ENCODE measurements at places on chromosomes 13 and 19.

DNA sequence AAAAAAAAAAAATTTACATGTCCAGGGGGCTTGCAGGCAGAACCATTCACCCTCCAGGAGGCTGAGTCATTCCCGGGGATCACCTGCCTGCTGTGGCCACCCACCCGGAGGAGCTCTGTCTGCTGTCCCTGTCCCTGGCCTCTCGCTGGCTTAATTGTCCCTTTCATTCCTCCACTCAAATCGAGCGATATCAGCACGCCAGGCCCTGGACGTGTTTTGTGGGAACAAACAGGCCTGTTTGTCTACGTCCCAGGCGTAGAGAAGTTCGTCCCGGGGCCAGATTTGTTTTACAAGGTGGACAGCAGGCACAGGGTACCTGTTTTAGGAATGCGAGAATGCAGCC lies 21.2 kb downstream of the SULT2B1 start:
- no peak for DNase-seq

- DNase-seq: no peak
Measured at GRCh38 chr13:111204438-111205177, 89.5 kb downstream of the ARHGEF7 start.

DNA sequence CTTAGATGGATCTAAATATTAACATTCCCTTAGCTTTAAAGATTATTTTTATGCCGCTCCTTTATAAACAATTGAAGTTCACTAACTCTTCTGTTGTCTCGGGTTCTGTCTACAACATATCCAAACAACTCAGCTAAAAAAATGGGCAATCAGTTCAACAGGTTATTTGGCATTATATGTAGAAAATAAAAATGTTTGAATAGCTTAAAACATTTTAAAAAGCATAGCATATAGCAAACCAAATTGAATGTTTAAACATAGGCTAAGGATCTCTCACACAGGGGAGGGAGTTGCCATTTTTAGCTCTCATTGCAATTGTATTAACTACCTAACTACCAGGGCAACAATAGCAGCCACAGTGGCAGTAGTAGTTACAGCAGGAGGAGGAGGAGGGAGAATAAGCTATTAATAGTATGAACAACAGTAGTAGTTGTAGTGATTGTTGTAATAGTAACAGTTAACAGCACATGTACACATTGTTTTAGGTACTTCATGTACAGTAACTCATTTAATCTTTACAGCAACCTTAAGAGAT lies 404.2 kb downstream of the KCNRG start:
- DNase-seq: peak; percentile 40

- DNase-seq: no peak
Measured at GRCh38 chr13:28864544-28864943, 44.4 kb downstream of the MTUS2 start.

- no peak for DNase-seq
Measured at GRCh38 chr19:50051964-50052363, 26.2 kb downstream of the ZNF473 start.

- DNase-seq: no peak
Measured at GRCh38 chr13:45303026-45303425, 38.0 kb downstream of the TPT1 start.

DNA sequence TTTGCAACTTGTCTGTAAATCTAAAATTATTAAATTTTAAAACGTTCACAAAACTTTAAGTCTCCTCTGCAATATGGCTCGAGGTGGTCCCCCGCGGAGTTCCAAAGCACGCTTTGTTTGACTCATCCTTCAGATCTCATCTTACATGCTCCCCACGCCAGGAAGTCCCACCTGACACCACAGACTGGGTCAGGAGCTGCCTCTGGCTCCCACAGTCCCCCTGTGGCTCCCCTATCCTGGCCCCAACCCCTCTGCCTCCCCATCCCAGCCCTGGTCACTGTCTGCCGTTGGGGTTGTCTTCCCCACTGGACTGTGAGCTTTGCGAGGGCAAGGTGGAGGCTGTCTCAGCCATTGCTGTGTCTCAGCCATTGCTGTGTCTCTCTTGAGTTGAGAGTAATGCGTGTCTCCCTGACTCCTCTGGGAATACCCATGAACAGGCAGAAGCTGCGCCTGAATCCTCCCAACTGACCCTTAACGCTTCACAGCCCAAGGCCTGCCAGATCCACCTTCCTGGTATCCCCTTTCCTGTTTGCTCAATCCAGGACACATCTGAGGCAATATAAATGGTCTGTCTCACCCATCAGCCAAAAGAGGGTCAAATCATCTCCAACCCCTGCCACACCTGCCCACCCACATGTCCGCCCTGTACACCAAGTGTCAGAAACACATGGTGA lies 15.9 kb downstream of the DYRK1B start:
- no peak for DNase-seq
